DND-41 (cell line): ENCODE measurements at places on chromosomes 7 and 10.
A peak's percentile ranks its signal among the peaks of the same experiment; 100 is the strongest.

- DNase-seq = no peak
Observed at GRCh38 chr10:114044247-114045135, 825 bp downstream of the ADRB1 start.

DNA sequence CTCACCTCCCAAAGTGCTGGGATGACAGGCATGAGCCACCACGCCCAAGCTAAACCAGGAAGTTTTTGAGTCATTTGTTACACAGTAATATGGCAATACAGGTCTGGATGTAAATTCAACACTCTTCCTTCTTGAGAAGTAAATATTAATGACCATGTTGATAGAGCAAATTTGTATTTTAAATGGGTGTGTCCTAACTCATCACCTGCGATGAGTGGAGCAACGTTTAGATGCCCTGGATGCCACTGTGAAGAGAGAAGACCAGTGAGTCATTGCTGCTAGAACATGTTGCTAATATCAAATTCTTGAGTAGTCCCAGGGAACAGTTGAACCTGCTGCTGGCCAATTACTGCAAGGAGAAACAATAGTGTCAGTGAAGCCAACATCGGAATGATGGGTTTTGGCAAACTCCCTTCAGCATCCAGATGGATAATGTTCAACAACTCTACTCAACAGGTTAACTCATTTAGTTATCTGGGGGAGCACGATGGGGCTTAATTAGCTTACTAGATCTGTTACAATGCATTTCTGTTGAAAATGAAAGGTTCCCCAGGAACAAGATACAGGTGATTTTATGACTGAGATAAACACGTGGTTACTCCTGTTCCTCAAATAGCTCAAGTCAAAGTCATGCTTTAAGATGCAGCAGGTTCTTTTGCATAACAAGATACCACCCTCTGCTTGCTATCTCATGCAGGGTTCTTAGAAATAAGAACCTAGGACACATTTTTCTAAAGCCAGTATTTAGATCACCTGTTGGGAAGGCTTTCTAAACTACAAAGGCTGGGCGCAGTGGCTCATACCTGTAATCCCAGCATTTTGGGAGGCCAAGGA lies 146.8 kb downstream of the CALN1 start:
- no peak for DNase-seq

GRCh38 chr10:15670880-15671279 lies 48.8 kb downstream of the ITGA8 start:
- DNase-seq = no peak

DNA sequence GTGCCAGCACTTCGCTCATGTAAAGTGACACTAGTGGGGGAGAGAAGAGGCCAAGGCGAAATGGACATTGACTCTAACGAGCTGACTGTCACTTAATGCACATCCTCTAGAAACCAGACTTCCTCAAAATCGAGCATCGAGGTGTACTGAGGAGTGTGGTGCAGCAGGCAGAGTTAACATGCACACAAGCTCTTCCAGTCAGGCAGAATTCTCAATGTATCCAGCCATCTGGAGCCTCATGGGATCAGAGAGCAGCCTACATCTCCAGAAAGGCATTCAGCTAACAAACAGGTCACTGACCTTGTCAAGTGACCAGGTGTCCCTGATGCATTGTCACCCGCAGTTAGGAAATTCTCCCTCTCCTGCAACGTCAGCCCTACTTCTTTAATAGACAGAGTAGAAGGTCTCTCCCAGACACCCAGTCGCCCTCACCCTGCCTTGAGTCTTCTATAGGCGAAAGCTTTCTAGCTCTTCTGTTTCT lies 259.8 kb upstream of the AOAH start:
- DNase-seq = no peak

DNA sequence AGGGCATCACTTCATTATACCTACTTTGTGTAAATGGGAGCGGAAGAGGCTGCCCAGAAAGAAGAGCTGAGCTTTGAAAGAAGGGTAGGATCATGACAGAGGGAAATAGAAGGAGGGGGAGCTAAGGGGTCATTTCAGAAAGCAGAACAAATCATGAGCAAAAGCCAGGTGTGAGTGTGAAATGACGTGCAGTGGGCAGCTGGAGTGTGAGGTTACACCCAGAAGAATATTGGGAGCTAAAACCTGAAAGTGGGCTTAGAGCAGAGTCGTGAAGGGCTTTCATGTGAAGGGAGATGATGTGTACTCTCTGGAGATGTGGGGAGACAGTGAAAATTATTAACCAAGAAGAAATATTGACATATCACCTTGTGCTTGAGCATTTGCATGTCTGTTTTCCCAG lies 245.0 kb upstream of the YAE1 start:
- DNase-seq = no peak

DNA sequence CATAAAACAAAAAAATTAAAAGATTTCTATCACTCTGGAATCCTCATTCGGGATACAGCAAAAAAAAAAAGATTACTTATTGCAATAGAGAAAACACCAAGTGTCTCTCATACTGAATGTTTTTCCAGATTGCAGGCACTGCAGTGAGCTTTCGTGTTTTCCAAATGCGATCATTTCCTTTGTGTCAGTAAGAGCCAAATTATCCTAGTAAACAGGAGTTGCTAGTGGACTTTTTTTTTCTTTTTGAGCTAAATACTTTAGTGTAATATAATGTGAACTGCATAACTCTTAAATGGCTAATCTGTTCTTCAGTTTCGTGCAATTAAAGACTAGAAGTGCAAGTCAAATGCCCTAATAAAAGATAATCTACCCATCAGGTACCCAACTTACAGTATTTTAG lies 44.4 kb upstream of the TOMM7 start:
- no peak for DNase-seq

DNA sequence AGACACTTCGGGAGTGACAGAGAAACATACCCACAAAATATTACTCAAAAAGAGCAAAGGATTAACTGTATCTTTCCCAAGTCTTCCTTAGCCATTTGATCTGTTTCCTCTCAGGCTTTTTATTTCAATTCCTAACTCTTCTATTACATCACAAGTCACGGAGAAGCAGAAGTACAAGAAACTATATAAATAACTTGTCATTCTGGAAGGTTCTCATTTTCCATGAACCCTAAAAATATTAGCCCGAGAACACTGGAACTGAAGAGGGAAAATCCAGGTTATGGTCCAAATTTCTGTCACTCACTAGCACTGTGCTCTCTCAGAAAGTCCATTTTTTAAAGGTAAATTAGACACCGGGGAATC lies 98.0 kb downstream of the GRB10 start:
- no peak for DNase-seq

- no peak for DNase-seq
Observed at GRCh38 chr7:131882321-131882720, 325.9 kb upstream of the PODXL start.

GRCh38 chr7:74709880-74710671 lies 52.6 kb downstream of the GTF2I start:
- no peak for DNase-seq

DNA sequence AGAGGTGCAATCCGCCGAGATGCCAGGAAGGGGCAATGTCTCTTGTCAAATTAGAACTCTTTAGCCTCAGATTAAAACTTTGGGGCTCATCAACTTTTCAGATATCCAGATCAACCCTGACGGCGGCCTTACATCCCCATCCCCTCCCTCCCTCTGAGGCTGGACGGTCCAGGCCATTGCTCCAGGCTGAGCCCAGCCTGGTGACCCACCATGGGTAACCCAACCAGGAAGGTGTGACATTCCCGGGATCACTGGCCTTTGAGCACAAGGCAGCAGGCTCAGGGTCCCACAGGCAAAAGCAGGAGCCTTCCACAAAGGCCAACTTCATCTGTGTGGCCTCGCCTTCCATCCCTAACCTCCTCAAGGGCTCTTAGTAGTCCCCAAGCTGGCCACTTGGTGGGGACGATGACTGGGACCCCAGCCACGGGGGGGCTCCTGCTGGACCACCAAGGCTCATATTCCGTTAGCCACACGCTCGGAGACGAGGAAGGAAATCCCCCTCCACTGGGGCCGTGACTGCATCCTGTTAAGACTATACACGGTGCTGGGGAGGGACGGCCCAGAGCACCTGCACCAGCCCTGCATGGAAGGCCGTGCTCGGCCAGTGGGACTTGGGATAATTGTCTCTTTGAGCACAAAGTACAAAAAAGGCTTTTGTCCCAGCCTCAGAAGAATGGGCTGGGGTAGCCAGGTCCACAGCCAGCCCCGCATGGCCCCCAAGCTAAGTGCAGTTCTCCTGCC lies 62.8 kb downstream of the ZRANB1 start:
- DNase-seq = no peak

- DNase-seq = no peak
Observed at GRCh38 chr7:116193329-116194087, 16.8 kb upstream of the TES start.

DNA sequence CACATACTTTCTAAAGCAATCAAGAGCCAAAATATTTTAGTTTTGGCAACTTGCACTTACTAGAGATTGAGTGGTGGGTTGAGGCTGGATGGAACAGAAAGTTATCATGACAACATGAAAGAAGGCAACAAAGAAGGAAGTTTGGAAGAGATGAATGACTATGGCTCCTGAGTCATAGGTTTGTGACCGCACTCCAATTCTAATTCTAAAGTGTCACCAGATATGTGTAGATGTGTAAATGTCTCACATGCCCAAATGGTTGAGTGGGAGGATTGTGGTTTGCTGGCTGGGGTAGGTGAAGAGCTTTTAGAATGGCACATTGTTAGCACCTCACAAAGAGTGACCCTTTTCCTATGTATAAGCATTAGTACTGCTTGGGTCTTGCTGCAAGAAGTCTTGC lies 20.2 kb downstream of the TAS2R16 start:
- no peak for DNase-seq

DNA sequence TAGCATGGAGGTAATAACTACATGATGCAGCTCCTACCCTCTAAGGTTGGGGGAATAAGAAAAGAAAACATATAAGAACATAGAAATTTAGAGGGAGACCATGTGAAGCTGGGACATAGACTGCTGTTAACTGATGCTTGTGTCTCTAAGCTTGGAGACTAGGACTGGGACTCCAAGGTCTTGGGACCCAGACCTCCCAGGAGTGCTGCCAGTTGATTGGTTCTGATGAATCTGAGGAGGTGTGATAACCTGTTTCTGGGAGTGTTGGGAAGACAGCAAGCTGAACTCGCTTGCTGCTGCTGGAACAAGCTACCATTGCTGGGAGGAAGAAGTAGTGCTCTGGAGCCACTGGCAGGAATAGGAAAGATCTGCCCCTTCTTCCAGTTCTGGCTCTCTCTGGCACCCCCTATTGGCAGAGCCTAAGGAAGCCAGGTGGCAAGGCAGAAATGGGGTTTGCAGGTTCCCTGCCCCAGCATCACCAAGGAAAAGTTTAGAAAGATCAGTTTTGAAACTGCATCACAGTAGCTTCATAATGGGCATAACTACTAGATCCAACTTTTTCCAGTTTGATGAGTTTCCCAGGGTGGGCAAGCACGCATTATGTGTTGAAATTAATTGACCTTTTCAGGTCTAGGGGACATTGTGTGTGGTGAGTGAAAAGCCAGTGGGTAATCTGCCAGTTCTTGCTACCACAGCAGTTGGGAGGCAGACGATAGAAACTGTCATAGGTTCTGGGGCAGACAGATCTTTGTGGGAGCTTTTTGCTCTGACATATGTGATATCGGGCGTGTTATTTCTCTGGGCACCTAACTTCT lies 140.7 kb downstream of the SND1 start:
- DNase-seq = peak; percentile 44

DNA sequence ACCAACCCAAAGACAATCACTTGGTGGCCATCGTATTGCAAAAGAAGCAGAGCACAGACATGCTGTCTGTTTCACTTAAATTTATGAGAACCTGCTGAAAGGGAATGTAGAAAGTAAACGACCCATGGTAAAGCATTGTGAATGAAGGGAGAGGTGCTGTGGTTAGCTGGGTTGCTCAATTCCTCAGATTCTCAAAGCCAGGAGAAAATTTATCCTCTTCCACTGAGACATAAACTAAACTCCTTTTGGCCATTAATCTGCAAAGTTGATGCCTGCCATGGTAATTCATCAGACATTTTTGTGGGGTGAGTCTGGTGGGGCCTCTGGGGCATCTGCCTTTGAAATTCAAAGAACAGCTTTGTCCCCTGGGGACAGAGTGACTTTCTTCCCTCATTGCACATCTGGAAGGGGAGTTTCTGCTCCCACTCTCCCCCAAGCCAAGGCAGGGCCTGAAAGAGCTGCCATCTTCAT lies 951.0 kb downstream of the LRMDA start:
- no peak for DNase-seq

DNA sequence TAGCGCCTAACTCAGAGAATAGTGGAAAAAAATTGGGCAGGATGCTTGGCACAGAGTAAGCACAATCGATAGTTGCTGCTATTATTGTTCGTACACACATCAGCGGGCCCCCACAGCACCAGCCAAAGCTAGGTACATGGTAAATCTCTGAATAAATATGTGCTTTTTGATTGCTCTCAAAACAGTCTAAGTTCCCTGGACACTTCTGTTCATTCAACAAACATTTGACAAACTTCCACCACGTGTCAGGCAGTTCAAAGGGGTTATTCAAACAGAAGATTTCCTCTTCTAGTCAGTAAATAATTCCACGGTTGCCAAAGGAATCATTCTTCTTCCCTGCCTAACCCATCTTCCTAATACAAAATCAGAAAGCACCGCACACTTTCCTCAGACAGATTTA lies 150.8 kb downstream of the DGKI start:
- no peak for DNase-seq

- DNase-seq = no peak
Observed at GRCh38 chr10:66627156-66627555, 298.7 kb upstream of the LRRTM3 start.

GRCh38 chr7:105875505-105875904 lies 894 bp downstream of the ATXN7L1 start:
- DNase-seq = no peak

- no peak for DNase-seq
Observed at GRCh38 chr10:71064413-71065118, 147.8 kb upstream of the UNC5B start.

DNA sequence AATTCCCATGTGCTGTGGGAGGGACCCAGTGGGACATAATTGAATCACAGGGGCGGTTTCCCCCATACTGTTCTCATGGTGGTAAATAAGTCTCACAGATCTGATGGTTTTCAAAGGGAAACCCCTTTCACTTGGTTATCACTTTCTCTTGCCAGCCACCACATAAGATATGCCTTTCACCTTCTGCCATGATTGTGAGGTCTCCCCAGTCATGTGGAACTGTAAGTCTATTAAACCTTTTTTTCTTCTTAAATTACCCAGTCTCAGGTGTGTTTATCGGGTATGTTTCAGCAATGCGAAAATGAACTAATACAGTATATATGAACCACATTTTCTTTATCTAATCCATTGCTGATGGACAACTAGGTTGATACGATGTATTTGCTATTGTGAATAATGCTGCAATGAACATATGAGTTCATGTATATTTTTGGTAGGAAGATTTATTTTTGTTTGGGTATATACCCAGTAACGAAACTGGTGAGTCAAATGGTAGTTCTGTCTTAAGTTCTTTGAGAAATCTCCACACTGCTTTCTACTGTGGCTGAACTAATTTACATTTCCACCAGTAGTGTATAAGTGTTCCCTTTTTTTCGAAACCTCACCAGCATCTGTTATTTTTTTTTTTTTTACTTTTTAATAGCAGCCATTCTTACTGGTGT lies 70.0 kb upstream of the HGF start:
- no peak for DNase-seq

DNA sequence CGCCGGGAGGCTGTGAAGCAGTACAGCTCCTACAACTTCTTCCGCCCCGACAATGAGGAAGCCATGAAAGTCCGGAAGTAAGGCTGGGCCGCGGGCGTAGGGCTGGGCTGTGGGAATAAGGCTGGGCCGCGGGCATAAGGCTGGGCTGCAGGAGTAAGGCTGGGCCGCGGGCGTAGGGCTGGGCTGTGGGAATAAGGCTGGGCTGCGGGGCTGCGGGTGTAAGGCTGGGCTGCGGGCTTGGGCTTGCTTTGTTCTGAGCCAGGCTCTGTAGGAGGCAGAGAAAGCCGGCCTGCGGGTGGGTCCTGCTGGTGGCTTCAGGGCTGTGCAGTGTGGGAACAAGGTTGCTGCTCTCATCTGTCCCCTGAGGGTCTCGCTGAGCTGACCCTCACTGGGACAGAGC lies 12.5 kb downstream of the PFKFB3 start:
- DNase-seq = no peak
